ENCODE measurements at places on chromosomes 7 and 10.

- DNase-seq: no peak
Observed at GRCh38 chr7:4021413-4021812, 660.7 kb upstream of the FOXK1 start.

GRCh38 chr7:603152-603951 is 83.7 kb upstream of the PDGFA start:
- DNase-seq: no peak

DNA sequence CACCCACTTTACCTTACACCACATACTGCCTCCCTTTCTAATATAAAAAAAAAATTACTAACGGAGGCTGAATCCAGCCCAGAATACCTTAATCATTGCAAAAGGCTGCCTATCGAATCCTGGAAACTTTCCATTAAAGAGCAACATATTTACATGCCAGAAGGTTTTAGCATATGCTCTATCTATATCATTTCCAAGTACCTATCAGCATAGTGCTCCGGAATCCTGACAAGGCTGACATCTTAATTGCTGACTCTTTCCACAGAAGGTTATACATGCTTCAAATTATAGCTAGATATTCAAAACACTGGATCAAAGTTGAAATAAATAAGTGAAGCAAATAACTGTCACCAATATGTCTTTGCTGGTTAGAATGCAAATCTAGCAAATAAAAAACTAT is 170.9 kb upstream of the CDK1 start:
- DNase-seq: no peak

- no peak for DNase-seq
Observed at GRCh38 chr7:97307521-97308108, 190.1 kb downstream of the SDHAF3 start.

DNA sequence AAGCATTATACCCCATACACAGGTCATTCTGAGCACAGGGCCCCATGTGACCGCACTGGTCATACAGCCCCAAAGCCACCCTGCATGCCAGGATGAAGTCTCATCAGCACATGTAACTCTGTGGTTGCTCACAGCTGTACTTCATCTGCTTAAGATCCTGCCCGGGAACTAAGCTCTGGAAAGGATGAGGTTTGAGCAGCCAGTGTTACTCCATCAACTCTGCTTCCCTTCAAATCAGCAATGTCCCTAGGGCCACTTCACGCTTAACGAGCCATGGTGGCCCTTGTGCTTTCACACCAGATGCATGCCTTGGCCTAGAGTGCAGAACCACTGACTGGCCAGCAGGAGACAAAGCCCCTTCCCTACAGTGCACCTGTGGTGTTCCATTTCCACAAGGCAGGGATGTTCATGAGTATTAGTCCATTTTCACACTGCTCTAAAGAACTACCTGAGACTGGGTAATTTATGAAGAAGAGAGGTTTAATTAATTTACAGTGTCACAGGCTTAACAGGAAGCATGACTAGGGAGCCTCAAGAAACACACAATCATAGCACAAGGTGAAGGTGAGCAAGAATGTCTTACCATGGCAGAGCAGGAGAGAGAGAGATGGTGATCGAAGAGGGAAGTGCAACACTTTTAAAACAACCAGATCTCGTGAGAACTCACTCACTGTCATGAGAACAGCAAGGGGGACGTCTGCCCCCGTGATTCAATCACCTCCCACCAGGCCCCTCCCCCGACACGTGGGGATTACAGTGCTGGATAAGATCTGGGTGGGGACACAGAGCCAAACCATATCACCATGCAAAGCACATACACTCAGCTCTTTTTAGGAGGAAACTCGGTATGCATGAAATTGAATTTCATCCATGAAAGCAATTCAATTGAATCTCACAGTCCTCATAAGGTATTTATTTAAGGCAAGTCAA is 149.0 kb upstream of the CDCA7L start:
- DNase-seq: no peak

GRCh38 chr10:55631071-55631654 is 729.9 kb downstream of the ZWINT start:
- DNase-seq: no peak

GRCh38 chr7:28688651-28689050 is 269.5 kb downstream of the TRIL start:
- peak; percentile 5 for DNase-seq

DNA sequence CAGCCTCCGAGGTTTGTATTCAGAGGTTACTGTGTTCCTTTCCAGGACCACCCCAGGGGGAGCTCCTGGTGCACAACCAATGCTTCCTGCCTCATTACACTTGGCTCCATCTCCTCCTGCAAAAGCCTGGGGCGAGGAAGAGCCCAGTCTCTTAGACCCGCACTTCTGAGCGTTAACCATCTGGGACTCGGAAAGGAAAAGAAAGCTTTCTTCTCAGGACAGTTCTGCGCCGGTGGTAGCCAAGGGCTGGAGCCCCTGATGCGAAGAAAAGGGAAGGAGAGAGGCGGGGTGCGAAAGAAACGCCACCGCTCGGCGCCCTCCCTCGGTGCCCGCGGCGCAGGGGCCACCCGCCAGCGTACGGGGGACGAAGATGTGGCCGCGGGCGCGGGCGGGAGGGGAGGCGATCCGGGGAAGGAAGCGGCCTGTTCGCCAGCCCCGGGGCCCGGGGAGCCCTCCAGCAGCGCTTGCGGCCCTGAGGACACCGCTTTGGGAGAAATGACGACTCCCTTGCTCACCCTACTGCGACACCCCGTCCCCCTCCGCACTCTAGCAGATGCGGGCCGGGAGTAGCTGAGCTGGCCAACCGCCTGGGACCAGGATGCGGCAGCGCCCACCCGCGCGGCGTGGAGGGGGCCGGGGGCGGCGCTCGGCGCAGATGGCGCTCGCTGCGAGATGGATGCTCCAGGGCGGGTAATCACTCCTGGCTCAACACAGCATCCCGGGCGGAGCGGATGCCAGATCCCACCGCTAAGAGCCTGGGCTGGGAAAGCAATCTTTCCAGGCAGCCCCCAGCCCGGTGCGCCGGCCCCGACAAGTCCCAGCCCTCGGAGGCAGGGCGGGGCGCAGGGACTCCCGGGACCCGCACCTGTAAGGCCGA is 1.3 kb downstream of the NRCAM start:
- DNase-seq: no peak

DNA sequence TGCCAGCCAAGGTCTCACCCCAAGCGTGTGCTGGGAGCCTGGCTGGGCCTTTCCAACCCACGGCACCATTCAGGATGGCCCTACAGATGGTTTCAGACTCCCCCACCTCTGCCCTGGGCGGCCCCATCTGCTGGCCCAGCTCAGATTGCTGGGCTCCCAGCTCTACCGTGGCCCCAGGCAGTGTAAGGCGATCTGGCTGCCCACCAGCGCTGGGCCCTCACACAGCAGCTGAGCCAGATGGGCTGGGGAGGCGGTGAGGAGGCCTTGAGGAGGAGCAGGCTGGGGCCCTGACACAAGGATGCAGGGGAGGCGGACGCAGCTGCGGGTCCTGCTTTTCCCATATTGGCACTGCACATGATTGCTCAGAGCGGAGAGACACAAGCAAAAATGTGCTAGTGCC is 162.8 kb downstream of the NRF1 start:
- no peak for DNase-seq

GRCh38 chr7:148521271-148521670 is 69.3 kb upstream of the C7orf33 start:
- no peak for DNase-seq

- DNase-seq: no peak
Observed at GRCh38 chr10:49577182-49577925, 32.8 kb upstream of the SLC18A3 start.

DNA sequence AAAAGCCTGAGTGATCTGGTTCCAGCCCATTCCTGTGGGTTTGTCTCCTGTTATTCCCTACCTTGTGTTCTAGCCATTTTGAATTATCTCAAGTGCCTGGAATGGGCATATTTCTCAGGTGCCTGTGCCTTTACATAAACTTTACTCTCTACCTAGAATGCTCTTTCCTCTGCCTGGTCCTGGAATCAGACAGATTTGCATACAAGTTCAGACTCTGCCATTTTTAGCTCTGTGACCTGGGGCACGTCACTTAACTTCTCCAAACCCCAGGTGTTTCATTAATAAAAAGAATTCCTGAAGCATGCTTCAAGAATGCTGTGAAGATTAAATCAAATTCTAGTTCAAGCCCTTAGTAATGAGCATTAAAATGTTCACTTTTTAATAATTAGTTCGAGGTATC is 7.8 kb downstream of the DCLRE1A start:
- no peak for DNase-seq

- no peak for DNase-seq
Observed at GRCh38 chr7:36652431-36652830, 71.9 kb downstream of the AOAH start.

DNA sequence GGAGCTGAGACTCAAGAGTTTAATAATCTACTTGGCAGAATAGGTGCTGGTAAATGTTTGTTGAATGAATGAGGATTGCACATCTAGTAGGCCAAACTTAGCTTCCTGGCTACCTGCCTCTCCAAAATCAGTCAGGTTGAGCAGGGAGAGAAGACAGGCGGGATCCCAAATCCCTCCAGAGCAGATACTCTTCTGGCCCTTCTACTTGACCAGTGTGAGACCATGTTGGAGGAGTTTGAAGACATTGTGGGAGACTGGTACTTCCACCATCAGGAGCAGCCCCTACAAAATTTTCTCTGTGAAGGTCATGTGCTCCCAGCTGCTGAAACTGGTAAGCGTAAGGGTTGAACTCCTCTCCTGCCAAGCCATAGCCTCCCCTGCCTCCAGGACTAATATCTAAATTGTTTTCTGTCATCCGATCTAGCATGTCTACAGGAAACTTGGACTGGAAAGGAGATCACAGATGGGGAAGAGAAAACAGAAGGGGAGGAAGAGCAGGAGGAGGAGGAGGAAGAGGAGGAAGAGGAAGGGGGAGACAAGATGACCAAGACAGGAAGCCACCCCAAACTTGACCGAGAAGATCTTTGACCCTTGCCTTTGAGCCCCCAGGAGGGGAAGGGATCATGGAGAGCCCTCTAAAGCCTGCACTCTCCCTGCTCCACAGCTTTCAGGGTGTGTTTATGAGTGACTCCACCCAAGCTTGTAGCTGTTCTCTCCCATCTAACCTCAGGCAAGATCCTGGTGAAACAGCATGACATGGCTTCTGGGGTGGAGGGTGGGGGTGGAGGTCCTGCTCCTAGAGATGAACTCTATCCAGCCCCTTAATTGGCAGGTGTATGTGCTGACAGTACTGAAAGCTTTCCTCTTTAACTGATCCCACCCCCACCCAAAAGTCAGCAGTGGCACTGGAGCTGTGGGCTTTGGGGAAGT is 2.2 kb upstream of the MBLAC1 start:
- DNase-seq: no peak

- DNase-seq: no peak
Observed at GRCh38 chr7:143882604-143883078, 19.3 kb downstream of the TCAF1 start.

GRCh38 chr10:89421018-89421476 is 6.7 kb downstream of the IFIT5 start:
- DNase-seq: no peak

GRCh38 chr10:15436696-15437095 is 65.6 kb upstream of the FAM171A1 start:
- no peak for DNase-seq

GRCh38 chr10:43044961-43045621 is 31.8 kb upstream of the RET start:
- DNase-seq: no peak
